Hair follicle dermal papilla cell (primary cell): ENCODE measurements at places on chromosomes 1 and 21. TPM values are rescaled to one million over a fixed set of nuclear protein-coding genes. Genes with fewer than 3 reads are reported as not detected.

The ZBTB37 gene
- 12.0 and 12.6 TPM in 2 replicates for total RNA-seq

The SCMH1 gene
- 26.0 and 35.9 TPM in 2 replicates for total RNA-seq

The FCGR1A gene
- not detected in 2 replicates for total RNA-seq

The NPHS2 gene
- total RNA-seq, result not detected in 2 replicates

The KLF17 gene
- 0.16 TPM in 1 of 2 replicates, not detected in the other for total RNA-seq

The TCHH gene
- under 0.01 TPM in 1 of 2 replicates, not detected in the other for total RNA-seq

The RHBG gene
- not detected in 2 replicates for total RNA-seq

The ABCA4 gene
- 0.85 and 2.4 TPM in 2 replicates for total RNA-seq

The KDF1 gene
- total RNA-seq, result under 0.01 TPM in 1 of 2 replicates, not detected in the other

The LEFTY1 gene
- not detected in 2 replicates for total RNA-seq

The KCNE2 gene
- total RNA-seq, result 0.16 TPM in 1 of 2 replicates, not detected in the other

The OR2L2 gene
- total RNA-seq, result under 0.01 TPM in 1 of 2 replicates, not detected in the other

The DYNLT5 gene
- total RNA-seq, result 0.61 and 2.8 TPM in 2 replicates

The RAP1GAP gene
- total RNA-seq, result 0.16 and 0.24 TPM in 2 replicates

The FMO1 gene
- total RNA-seq, result 3.4 and 5.8 TPM in 2 replicates

The TSPAN1 gene
- 0.65 and 1.2 TPM in 2 replicates for total RNA-seq

The OR2T35 gene
- not detected in 2 replicates for total RNA-seq

The CLCA1 gene
- total RNA-seq, result not detected in 2 replicates

The TMEM54 gene
- total RNA-seq, result 12.9 and 13.6 TPM in 2 replicates

The TPTE gene
- not detected in 2 replicates for total RNA-seq

The DMRTA2 gene
- not detected in 2 replicates for total RNA-seq

The PTPRF gene
- 39.7 and 45.4 TPM in 2 replicates for total RNA-seq

The PTGS2 gene
- total RNA-seq, result 9.1 and 17.4 TPM in 2 replicates

The TOR1AIP2 gene
- 131 and 133 TPM in 2 replicates for total RNA-seq

The UBE2U gene
- total RNA-seq, result not detected in 2 replicates

The ARHGAP30 gene
- total RNA-seq, result not detected in 2 replicates
